ENCODE measurements at places on chromosomes 2 and 18.

GRCh38 chr18:30106356-30106755, 936.2 kb downstream of the DSC3 start:
- DNase-seq, result no peak

DNA sequence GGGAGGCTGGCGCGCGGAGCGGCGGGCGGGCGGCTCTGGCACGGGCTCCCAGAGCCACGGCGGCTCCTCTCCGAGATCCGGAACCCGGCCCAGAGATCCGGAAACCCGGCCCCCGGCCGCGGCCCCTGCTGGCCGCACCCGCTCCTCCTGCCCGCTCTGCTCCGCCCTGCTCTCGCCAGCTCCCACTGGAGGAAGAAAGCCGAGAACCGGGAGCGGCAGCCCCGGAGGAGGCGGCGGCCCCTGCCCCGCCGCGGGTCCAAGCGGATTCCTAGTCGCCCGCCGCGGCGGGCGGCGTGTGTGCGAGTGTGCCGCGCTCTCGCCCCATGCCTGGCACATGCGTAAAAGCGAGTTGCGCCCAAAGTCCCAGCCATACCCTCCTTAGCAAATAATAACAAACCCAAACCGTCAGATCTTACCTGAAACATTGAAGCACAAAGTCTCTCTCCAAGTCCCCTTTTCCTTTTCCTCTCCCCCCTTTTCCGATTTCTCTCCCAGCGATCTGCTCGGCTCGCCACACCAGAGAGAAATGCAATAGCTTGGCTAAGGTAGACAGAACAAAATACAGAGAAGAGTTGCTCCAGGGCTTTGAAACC, 108.7 kb upstream of the KCTD1 start:
- DNase-seq, result no peak

GRCh38 chr2:6008726-6009125, 316.5 kb downstream of the SOX11 start:
- DNase-seq, result no peak

DNA sequence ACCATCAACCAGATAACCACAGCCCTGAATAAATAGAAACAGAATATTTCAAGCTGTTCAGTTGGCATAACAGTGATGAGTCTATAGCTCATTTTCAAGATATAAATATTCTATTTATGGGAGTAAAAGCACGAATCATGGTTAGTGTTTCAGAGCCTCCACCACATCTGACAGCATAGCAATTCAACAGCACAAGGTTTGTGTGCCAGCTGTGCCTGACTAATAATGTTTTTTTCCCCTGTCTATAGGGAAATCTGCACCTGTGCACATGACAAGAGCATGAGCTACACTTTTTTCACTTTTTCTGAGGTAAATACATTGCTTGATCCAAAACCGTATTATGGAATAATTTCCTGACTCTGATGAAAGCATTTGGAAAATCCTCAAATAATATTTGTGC, 251.3 kb downstream of the RPIA start:
- no peak for DNase-seq

GRCh38 chr2:13018490-13018889, 301.8 kb downstream of the TRIB2 start:
- DNase-seq, result no peak

All from activated CD8-positive, alpha-beta memory T cell treated with anti-CD3 and anti-CD28 coated beads for 1 hour (primary cell).